ENCODE measurements at places on chromosomes 6 and 20.

DNA sequence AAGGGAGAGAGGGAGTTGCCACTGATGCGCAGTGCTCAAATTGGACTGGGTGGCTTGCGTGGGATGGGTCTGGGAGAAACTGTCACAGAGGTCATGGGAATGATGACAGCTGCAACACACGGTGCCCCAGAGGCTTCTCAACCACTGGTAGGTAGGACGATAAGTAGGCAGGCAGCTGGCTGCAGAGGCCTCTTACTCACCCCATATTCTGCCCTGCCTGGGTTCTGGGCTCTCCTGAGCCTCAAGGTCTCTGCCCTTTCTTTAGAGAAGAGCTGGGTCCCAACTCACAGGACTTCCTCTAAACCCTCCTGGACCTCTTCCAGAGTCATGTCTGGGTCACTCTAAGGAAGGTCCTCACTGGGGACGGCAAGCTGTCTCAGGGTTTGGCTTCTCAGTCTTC lies 37.2 kb upstream of the RNF24 start:
- no peak for DNase-seq

GRCh38 chr20:34956751-34957472 lies 1.2 kb downstream of the MYH7B start:
- DNase-seq: no peak

DNA sequence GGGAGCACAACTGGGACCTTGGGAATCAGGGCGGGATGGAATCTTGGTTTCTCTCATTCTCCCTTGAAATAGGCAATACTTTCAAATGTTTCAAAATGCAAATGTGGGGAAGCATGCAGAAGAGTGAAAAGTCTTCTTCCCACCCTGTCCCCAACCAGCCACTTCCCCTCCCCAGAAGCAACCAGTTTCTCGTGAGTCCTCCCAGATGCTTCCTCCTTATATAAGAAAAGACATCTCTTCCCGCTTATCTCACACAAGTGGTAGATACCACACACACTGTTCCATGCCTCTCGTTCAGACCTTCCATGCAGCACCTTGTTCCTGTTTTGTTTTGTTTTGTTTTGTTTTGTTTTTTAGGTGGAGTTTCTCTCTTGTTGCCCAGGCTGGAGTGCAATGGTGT lies 25.1 kb downstream of the HCK start:
- no peak for DNase-seq

DNA sequence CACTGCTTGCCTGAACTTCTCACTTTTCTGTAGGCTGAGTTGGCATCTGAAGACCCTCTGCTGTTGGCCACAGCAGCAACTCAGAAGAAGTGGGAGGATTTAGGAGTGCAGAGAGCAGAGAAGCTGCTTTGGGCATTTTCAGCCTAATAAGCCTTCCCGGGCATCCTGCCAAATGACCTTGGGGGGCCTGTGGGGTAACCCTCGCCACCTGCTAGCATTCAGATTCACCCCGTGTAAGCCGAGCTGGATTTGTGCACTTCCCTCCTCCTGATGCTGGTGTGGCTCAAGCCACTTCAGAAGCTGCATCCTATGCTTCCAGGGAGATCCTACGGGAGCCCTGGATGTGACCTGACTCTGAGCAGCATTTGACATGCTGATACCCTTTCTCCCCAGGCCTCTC lies 114.8 kb downstream of the LRFN2 start:
- no peak for DNase-seq

GRCh38 chr6:44268095-44268628 lies 2.1 kb upstream of the TMEM151B start:
- DNase-seq: no peak

GRCh38 chr6:139641376-139641775 lies 266.9 kb upstream of the CITED2 start:
- no peak for DNase-seq

- no peak for DNase-seq
Measured at GRCh38 chr6:170139531-170139930, 151.3 kb downstream of the DLL1 start.

DNA sequence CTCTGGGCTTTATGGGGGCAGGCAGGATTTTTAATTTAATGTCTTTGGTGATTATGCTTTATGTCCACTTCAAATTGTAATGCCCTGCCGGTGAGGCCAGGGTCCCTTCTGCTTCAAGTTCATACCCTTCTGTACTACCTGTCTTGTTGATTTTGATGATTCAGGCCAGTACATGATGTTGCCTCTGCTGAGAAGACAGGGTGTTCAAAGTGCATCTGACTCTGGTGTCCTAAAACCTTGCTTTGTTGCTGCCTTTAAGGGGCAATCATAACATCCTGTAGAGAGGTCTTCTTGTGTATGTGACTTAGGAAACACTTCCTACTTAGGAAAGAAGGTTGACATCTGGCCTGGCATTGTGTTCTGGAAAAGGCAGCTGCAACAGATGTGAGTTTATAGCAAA lies 113.2 kb downstream of the TMEM170B start:
- DNase-seq: no peak

- DNase-seq: no peak
Measured at GRCh38 chr6:146526192-146526591, 17.4 kb upstream of the RAB32 start.

GRCh38 chr6:116290799-116291198 lies 11.1 kb upstream of the TSPYL1 start:
- no peak for DNase-seq

DNA sequence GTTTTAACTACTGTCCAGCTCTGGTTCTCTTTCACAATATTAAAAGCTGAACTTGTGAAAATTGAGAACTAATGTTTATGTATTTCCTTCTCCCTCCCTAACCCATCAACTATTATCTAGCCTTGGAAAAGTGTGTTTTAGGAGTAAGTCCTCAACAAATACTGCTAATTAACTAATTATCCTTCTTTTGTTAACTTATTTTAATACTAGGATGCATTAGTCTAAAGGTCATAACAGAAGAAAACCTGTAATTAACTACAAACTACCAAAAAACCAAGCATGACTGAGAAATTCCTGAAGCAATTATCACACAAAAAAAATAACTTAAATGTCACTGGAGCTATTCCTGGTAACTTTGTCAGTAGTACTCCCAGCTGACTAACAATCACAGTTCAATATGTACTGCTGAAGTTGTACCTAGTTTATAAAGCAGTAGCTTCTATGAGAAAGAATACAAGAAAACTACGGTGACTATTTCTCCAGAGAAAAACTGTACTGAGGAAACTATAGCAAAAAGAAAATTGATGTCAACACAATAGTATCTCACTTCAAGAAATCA lies 301.9 kb downstream of the LAMA2 start:
- no peak for DNase-seq

GRCh38 chr6:47780510-47781356 lies 1.1 kb upstream of the OPN5 start:
- DNase-seq: peak; percentile 5

GRCh38 chr6:134967711-134968110 lies 17.8 kb upstream of the ALDH8A1 start:
- DNase-seq: no peak

DNA sequence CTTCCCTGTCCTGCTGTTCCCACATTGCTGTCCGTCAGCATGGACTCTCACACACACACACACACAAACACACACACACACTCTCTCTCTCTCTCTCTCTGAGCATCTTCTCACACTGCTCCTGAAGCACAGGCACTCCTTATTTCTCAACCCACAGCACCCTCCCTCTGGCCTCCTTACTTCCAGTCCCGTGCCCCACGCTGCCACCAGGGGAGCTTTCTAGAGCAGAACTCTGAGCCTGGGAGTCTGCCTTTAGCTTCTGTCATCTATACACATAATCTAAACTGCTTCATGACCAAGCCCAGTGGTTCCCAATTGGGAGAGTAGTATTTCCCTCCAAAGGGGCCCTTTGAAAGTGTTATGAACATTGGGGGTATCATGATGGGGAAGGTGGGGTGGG lies 29.1 kb downstream of the HECA start:
- DNase-seq: no peak

DNA sequence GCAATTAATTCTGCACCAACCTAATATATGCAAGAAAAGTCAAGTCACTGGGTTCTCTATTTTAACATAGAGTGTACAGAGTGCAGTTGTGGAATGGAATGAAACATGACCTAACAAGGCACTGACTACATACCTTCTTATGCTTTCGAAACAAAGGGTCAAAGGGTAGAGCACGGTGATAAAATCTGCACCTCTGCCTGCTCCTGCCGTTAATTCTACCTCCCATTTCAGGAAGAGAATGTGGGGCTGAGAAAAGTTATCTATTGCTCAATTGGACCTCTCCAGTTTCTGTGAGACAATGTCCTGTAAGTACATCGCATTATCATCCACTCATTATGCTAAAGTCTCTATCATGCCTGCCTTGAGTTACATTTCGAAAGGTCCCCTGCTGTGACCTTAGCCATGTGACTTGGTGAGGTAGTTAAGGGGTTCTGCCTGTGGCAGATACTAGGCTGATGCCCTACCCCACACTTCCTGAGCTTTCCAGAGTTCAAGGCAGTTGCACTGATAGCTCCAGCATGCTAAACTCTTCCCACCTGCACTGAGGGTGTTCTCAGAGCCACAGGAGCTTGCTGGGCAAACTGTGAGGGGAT lies 14.0 kb upstream of the MOCS1 start:
- DNase-seq: no peak

DNA sequence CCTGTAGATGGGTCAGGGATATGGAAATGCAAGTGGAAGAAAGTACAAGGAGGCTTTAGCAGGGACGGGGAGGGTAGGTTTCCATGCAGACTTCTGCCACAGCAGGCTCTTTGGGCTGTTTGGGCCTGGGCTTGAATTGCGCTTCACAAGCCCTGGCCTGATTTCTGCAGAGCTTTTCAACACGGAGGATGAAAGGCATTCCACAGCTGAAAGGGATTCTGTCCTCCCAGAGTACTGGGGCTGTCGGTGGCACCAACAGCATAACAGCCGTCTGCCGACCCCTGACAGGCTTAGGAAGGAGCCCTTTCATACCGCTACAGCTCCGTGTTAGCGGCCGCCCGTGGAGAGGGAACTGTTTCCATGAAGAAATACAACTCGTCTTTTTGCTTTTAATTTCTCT lies 22.9 kb upstream of the TBC1D7 start:
- DNase-seq: no peak

DNA sequence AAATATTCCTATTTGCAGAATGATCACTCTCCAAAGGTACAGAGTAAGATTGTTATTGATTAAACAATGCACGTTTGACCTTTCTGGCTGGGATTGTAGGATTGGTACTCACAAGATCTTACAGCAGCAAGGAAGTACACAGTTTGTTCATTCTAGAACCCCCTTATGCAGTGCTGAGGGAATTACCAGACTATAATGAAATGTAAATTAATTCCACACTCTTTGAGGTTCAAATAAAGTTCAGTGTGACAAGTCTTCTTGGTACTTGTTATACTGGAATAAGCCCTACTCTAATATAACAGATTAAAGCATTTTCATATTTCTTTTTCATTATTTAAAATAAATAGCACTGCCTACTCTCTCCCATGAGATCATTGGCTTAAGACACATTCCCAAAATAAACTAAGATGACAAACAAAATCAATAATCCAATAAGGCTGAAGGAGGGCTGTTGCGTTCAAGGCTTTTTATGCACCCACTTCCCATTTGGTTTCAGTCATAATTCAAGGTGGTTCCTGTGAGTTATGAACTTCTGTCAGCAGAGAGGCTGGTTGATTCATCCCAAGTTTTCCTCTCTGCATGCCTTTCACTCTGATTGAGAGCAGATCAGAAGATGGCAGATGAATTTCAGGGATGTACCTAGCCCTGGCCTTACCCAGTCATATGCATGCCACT lies 881.5 kb downstream of the C6orf118 start:
- no peak for DNase-seq

DNA sequence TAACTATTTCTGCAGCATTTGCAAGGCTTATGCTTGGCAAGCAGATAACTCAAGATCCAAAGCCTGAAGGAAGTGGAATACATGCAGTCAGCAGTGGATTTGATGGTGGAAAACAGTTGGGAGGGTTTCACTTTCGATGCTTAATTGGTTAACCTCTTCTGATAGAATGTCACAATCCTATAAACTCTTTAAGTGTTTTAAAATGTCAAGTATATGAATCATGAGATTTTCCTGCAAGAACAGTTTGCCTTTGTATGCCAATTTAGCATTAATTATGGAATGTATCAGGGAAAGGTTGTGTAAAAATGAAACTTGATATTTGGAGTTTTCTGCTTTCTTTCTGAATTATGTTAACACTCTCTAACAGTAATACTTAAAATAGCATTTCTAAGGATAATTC lies 36.6 kb downstream of the NKX2-4 start:
- DNase-seq: no peak

- DNase-seq: no peak
Measured at GRCh38 chr20:5859608-5860007, 90.7 kb downstream of the TRMT6 start.

DNA sequence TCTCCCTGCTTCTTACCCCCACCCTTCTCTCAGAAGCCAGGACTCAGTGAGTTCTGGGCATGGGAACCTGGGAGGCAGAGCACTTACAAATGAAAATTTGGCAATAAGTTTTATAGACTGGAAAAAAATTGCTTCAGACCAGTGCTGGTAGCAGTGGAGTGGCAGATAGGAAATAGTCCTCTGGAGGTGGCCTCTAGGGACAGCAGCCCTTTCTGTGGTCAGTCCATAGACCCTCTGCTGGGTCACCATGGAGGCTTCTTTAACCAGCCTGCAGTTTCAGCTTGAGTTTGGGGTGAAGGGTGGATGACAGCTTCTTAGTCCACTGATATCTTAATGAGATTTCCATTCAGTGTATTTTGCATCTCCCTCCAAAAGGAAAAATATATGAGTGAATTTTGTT lies 179.1 kb downstream of the ARID1B start:
- no peak for DNase-seq

GRCh38 chr6:56959094-56959493 lies 4.2 kb downstream of the BEND6 start:
- DNase-seq: no peak

DNA sequence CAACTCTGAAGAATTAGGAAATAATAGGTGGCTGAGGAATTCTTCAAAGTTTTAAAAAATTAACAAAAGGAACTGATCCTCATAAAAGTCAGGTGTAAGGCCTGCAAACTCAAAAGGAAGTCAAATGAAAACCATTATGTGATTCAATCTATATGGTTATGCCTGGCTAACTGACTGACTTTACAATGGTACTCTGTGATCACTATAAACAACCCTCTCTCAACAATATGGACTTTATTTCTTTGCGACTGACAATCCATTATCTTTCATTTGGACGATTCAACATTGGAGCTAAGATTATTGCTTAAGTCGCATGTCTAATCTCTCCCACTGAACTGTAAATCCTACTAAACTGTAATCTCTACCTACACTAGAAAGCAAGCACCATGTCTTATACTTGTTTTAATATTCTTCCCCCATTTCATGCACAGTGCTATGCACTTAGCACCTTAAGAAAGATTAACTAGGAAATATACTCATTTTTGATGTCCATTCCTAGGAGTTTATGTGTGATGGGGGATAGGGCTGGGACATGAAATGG lies 1.4 kb downstream of the STK38 start:
- DNase-seq: no peak

GRCh38 chr6:13292774-13293173 lies 35.6 kb downstream of the TBC1D7 start:
- no peak for DNase-seq
